T-helper 17 cell (primary cell): ENCODE measurements at places on chromosomes 6 and 20. TPM values are rescaled to one million over a fixed set of nuclear protein-coding genes. Genes with fewer than 3 reads are reported as not detected.

GRCh38 chr6:67496191-67496590, 1138.9 kb upstream of the ADGRB3 start:
- no peak for DNase-seq

- no peak for DNase-seq
Measured at GRCh38 chr6:14031516-14031915, 86.1 kb upstream of the CD83 start.

The KCNQ5 gene
- 3.3 TPM for total RNA-seq

The PROKR2 gene
- total RNA-seq, result not detected

DNA sequence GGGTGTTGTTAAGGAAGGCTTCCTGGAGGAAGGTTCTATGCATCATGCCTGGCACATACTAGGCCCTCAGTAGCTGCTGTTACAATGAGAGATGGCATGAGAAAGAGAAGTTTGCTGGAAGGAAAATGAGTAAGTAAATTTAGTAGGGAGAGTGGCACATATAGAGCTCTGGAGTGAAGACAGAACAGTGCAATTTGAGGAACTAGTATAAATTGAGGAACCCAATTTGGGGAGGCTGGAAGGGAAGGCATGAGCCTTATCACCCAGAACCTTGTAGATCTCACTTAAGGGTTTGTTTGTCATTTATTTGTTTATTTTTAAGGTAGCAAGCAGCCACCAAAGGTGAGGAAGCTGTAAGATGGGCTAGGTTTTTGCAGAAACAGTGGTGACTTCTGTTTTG, 87.1 kb upstream of the SCGN start:
- no peak for DNase-seq
